Brain microvascular endothelial cell (primary cell): ENCODE measurements at places on chromosomes 5 and 9.
A peak's percentile ranks its signal among the peaks of the same experiment; 100 is the strongest.

- no peak for DNase-seq
Observed at GRCh38 chr9:92637886-92638620, 31.9 kb downstream of the IPPK start.

GRCh38 chr9:118961857-118962256 is 407.4 kb downstream of the BRINP1 start:
- peak; percentile 8 for DNase-seq

DNA sequence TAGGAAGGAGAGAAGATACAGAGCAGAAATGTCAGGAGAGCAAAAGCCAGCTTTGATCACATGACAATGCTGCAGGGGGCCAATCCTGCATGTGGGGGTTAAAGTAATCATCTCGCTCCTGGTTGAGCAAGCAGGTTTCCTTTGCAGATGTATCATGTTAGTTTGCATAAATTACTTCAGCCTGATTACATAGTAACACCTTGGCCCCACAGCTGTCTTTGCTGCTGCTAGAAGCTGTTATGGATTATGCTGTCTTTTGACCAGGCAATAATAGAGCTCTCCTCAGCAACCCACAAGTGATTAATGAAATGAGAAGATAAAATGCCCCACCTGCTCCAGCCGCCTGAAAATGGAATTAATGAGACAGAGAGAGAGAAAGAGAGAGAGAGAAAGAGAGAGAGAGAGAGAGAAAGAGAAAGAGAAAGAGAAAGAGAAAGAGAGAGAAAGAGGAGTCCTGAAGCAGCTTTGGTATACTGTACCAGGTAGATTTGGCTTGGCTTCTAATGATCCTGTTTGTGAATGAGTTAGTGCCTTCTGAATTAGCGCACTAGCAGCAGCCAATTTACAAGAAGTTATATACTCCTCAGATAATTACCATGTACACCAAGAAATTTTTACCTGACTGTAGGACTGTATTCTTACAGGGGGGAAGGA is 174.3 kb upstream of the RORB start:
- DNase-seq = no peak

- DNase-seq = no peak
Observed at GRCh38 chr9:123373447-123373923, 17.5 kb downstream of the CRB2 start.

- DNase-seq = no peak
Observed at GRCh38 chr9:109295221-109296130, 25.4 kb downstream of the EPB41L4B start.

GRCh38 chr5:133072021-133072420 is 20.2 kb downstream of the HSPA4 start:
- DNase-seq = no peak
